Activated CD4-positive, CD25-positive, alpha-beta regulatory T cell treated with anti-CD3 and anti-CD28 coated beads, Interleukin-2, amount 50 U/mL, for 24 hours (primary cell): ENCODE measurements at places on chromosomes 7 and 10.

DNA sequence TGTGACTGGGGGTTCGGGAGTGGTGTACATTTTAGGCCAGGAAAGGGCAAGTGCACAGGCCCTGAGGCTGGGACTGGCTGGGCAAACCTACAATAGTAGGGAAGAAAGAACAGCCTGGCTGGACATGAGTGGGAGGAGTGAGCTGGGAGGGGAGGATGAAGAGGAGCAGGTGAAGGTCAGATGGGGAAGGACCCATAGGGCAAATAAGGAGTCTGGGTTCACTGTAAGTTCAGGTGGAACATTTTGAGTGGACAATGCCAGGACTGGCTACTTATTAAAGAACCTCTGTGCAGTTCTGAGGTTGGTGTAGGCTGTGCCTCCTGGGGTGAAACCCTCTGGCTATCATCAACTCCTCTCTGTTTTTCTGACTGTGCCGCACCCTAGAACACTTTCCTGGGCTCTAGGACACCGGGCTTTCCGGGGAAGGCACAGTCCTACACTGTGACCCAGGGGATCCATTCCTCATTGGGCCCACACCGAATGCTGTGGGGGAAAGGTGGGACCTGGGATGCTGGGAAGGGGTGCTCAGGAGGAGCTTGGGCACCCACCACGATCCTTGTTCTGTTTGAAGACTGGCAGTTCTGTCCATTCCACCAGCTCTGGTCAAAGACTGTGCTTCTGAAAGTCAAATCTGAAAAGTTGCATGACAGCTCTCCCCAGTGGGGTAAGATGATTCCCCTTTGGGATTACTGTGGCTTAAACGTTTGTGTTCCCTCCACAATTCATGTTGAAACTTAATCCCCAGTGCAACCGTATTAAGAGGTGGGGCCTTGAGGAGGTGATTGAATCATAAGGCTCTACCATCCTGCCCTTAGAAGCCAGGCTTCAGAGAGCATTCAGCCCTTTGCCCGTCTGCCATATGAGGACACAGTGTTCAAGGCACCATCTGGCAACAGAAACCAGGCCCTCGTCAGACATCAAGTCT lies 4.0 kb upstream of the MMP21 start:
- no peak for ATAC-seq

GRCh38 chr7:140923358-140924006 lies 1.2 kb downstream of the BRAF start:
- no peak for ATAC-seq

- ATAC-seq = no peak
Observed at GRCh38 chr7:142864980-142865747, 10.3 kb downstream of the EPHB6 start.

DNA sequence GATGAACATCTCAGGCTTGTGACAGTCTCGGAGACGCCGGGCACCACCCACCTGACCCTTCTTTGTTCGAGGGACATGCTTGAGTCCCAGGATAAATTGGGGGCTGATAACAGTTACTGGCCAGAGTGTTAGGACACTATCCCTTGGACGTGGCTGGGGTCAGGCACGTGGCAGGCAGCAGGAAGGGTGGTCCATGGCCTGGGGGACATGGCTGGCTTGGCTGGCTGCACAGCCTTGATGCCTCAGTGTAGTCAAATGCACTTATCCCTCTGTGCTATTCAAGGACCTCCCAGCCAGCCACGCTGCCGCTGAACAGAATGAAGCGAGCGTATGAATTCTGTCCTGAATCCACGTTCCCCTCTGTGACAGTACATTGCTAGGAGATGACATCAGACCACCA lies 662.0 kb upstream of the FOXK1 start:
- ATAC-seq = no peak

DNA sequence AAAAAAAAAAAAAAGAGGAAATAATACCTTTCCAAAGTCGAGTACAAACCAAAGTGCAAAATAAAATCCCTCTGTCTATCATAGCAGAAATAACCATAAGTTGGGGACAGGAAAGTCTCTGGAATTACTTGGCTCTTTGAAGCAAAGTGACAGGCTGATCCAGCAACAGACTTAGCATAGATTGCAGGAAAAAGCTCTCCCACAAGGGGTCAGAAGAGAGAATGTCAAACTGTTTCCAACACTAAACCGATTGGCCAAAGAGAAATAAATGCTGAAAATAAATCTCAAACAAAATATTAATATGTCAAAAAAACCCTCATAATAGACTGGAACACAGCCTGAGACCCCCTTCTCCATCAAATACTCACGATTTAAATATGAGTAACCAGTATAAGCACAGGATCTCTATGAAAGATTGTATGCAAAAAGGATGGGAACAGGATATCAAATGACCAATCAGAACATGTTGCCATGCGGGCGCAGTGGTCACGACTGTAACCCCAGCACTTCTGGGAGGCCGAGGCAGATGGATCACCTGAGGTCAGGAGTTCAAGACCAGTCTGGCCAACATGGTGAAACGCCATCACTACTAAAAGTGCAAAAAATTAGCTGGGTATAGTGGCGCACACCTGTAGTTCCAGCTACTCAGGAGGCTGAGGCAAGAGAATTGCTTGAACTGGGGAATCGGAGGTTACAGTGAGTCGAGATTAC lies 1000.7 kb upstream of the LRRN3 start:
- no peak for ATAC-seq

DNA sequence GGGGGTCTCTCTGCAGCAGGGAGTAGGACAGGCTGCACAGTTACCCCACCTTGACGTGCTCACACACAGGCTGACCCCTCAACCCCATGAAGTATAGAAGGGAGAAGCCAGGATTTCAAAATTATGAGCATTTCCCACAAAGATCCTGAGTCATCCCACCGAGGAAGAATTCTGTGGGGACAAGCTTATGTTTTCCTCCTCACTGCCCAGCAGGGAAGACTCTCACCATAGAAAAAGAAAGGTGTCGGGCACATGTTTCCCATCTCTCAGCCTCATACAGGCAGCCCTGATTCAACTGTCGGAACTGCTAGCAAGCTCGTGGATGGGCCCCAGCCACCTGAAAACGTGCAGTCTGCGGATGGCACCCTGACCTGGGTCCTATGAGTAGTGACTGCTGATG lies 499.7 kb upstream of the MKI67 start:
- ATAC-seq = no peak
